ENCODE measurements at places on chromosomes 2 and 18.
A peak's percentile ranks its signal among the peaks of the same experiment; 100 is the strongest.

DNA sequence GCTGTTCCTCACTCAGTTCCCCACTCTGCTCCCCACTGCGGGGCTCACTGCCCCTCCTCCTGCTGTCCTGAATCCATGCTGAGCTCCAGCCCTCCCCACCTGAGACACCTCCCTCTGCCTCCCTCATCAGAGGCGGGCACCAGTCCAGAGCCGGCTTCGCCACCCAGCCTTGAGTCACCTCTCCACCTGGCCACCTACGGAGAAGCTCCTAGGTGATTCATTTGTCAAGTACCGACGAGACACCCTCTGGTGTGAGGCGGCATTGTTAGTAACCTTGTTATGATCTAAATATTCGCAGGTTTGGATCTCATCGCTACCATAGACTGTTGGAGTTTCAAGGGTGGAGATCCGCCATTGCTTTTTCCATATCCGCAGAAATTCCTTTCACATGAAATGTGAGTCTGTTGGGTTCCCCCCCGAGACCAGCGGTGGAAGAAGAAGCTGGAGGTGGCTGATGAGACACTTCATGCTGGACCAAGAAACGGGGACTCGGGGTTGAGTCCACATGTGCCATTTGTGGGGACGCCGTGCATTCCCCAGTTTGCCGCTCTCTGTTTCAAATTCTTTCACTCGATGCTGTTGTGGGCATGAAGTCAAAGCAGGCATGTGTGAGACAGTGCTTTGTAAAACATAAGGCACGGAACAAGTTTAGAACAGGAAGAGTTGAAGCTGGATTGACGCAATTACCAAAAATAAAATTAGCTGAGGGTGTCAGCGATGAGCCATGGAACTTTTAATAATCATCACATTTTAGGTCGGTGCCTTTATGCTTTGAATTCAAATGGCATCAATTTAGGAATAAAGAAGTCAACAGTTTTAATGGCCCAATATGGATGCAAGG, 259.8 kb upstream of the HDAC4 start:
- DNase-seq, result peak; percentile 2

DNA sequence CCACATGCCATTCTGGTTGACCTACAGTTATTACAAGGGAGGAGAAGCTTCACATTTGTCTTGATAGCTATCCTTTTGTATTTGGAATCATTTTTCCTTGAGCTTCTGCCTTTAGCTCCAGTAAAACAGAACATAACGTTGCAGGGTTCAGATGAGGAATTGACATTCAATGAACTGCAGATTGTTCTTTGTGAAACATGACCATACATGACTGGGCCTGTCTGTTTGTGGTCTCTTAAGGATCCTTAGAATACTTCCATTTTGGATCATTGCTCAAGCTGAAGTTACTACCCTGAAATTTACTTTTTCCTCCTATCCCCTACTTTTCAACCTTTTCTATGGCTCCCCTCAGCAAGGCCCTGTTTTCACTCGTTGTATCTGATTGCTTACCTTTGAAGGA, 1281.7 kb upstream of the CELF4 start:
- DNase-seq, result no peak

DNA sequence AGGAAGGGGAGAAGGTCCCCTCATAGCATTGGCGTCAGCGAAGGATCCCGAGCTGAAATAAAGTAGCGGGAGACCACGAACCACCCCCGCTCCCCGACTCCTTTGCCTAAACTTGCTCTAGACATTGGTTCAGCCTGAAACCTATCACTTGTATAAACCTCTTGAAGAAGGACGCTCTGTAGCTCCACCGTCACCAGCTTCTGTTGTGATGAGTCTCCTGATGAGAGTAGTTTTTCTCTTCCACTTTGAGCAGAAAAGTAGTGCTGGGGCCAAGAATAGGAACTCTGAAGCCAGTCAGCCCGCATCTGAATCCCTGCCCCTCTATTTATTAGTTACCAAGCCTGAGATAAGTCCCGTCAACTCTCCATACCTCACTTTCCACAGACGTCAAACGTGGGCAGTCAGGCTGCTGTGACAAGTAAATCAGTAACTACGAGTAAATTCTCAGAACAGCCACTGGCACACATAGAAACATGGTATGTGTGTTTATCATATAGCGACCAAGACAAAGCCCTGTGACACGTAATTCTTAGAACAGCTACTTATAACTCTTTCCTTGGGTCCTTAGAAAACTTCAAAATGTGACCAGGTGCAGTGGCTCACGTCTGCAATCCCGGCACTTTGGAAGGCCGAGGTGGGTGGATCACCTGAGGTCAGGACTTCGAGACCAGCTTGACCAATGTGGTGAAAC, 61.7 kb downstream of the CD226 start:
- DNase-seq, result no peak

GRCh38 chr2:237870754-237871651, 11.6 kb downstream of the RAMP1 start:
- DNase-seq, result no peak

- DNase-seq, result no peak
Observed at GRCh38 chr2:95315801-95316411, 18.8 kb downstream of the KCNIP3 start.

DNA sequence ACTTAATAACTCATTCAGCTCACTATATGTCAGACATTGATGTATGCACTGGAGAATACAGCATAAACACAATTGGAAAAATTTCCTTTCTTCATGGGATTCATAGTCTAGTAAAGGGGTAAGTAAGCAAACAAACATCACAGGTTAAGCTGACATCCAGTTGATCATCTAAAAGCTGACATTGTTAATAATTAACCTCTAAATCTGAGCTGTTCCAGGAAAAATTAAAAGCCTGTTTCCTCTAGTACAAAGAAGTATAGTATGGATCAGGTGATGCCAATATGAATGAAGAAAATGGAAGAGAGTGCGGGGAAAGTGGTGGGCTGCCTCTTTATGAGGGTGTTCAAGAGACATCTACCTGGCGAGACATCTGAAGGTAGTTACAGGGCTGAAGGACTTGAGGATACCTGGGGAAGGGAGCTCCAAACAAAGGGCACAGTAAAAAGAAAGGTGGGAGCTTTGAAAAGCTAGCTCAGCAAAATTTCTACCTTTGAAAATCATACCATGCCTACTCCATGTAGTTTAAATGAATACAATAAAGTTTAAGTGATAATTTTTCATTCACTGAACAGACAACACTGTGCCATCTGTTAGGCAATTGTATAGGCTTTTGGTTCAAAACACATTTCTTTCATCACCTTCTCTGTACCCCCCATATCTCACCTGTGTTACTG, 619.3 kb downstream of the TRIB2 start:
- DNase-seq, result no peak

GRCh38 chr2:179180242-179180641, 84.4 kb downstream of the SESTD1 start:
- no peak for DNase-seq

DNA sequence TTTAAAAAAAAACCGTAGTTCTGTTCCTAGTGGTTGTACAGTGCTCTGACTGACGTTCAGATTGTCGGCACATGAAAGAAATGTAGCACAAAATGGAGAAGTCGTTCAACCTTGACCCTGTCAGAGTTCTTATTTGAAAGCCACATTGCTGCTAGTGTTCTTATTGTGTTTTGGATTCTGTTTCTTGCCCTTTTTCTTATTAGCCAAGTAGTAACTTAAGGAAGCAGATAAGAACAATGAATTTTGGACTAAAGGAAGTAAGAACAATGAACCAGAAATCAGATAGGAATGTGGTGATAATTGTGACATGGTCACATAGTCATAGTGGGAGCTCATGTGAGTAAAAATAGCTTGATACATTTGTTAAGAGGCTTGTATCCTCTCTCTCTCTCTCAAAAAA, 45.9 kb downstream of the RPIA start:
- no peak for DNase-seq

DNA sequence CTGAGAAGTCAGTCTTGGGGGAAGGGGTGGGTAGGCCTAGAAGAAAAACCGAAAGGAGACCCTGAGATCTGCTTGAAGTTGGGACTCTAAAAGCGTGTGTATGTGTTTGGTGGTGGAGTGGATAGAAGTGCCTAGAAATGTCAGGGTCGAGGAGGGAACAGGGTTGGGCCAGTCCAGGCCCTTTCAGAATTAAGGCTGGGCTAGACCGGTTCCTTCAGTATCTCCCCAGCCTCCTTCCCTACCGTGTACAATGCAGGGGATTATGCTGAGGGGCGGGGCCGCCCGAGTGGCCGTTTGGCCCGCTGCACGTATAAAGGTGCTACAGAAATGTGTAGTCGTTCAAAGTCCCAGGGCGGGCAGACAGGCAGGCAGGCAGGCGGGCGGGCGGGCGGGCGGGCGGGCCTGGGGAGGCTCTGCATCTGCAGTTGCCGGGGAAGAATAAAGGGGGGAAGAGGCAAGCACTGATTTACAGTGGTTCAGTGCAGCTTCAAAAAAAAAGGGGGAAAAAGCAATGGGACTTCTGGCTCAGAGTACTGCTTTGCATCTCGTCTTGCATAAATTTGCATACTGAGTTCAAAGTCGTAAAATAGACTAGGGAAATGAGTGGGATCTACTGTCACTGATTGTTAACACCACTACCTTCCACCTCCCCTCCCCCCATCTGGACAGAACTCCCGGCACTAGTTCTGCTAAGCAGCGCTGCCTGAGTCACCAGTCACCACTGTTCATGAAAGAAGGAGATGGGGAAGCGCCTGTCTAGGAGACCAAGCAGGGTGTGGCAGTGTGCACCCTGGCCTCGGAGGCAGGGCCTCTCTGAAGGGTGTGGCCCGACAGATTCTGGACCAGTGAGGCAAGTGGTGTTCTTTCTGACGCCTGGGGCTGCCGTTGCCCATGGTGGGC, 3.6 kb downstream of the IGFBP2 start:
- no peak for DNase-seq

DNA sequence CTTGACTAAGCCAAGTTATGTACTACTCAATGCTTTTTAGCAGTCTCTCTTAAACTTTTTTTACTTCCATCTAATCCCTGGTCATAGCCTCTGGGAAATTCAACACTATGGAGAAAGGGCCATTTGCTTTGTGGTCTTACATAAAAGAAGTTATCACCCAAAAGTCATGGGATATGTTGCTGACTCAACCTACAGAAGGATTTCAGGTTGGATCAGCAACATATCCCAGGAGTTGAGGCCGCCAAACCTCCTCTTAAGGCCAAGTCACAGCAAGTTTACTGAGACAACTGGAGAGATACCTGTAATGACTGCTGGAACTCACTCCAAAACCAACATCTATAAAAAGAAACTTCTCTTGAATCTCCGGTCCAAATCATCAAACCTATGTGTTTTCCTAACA, 141.1 kb downstream of the IRS1 start:
- DNase-seq, result no peak

- DNase-seq, result no peak
Observed at GRCh38 chr18:13930964-13931363, 15.6 kb upstream of the MC2R start.

DNA sequence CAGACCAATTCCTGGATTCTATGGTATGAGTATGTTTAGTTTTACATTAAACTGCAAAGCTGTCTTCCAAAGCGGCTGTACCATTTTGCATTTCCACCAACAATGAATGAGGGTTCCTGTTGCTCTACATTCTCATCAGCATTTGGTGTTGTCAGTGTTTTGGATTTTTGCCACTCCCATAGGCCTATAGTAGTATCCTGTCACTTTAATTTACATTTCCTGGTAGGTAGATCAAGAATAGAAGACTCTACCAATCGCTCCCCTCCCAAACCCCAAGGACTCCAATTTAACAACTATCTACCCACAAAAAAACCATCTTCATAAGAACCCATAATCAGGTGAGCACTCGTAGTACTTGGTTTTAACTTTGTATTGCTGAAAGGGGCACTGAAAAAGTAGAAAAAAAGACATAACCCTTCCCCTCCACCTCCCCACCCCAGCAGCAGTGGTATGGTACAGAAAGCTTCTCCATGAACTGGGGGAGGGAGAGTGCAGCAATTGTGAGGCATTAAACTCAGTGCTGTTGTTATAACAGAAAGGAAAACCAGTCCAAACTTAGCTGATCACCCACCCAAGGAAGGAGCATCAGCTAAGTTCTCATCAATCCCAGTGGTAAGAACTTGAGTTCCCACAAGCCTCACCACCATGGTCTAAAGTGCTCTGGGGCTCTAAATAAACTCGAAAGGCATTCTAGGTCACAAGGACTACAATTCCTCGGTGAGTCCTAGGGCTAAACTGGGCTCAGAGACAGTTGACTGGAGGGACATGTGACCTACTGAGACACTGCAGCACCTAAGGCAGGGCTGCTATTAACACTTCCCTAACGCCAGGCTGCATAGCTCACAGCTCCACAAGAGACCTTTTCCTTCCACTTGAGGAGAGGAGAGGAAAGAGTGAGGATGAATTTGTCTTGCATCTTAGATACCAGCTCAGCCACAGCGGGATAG, 35.5 kb upstream of the CYTIP start:
- DNase-seq, result no peak

DNA sequence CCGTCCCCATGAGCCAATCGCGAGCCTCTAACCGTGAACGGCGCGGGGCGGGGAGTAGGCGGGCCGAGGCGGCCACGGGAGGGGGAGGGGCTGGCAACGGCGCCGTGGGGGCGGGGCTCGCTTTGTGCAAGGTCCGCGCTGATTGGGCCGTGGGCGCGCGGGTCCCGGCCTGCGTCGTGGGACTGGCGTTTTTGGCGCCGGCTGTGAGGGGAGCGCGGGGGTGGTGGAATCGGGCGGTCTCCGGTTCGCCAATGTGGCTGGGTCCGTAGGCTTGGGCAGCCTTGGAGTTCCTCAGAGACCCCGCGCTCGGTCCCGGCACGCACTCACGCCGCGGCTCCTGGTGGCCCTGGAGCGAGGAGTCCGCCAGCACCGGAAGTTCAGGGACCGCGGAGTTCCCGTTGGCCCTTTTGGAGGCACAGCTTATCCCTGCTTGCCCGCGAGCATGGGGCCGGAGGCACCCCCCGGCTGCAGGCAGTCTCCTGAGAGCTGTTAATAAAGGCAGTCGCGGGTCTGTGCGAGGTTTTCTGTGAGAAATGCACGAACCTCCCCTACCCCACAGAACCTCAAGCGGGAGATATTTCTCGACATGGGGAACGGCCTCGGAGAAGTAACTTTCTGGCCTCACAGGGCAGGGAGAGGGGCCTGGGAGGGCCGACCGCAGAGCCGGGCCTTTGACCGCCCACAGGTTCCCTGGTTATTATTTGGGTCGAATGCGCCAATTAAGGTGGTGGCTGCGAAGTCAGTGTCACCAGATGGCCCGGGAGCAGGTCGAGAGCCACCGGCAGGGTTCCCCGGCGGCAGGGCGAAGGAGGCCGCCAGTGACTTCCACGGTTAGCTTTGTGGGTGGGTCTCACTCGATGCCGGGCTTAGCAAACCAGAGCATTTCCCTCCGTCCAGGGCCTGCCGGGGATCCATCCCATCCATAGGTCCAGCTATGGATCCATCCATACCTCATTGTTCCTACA, 574 bp upstream of the NCL start:
- DNase-seq, result peak; percentile 97
